AG09309 (cell line): ENCODE measurements at places on chromosomes 7 and 10.

GRCh38 chr7:17139081-17139480, 159.4 kb upstream of the AHR start:
- DNase-seq = no peak

DNA sequence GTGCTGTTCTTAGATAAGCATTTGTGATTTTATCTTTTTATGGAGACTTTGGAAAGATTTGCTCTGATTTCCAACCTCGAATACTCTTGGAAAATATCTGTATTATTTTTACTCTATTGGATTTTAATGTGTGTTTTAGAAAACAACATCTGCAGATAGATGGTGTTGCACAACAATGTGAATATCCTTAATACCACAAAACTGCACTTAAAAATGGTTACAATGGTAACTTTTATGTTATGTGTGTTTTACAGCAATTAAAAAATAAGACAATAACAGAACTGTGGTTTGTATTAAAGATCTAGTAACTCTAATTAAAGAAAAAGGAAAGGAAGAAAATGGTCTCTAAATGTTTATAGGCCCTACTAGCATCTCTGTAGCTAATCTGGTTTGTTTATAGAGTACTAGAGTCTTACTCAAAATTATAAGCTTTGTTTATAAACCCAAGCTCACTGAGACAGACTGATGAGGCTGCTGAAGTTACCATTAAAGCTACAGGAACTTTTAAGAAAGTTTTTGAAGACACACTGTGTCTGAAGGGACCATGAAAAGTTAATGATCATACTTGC, 74.6 kb upstream of the CC2D2B start:
- no peak for DNase-seq

DNA sequence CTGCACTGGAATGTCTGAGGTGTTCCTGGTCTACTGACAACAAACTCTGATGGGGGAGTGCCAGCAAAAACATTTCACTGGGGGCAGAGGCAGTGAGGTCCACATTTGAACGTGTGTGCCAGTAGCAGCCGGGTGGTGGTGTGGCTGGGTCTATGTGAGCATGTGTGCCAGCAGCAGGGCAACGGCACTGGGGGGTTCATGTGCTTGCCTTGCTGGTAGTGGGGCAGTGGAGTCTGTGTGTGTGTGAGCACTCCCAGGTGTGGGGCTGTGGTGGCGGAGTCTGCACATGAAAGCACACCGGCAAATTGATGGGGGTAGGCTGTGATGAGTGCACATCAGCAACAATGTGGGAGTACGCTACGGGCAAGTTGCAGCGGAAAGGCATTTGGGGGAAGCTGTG, 49.4 kb upstream of the SORCS1 start:
- no peak for DNase-seq

- DNase-seq = no peak
These were observed 1041.8 kb downstream of the GATA3 start for GRCh38 chr10:9096288-9096687.
